Stimulated activated CD8-positive, alpha-beta memory T cell treated with anti-CD3 and anti-CD28 coated beads, Interleukin-15, amount 100 ng/mL, for 1 hour (primary cell): ENCODE measurements at places on chromosomes 7 and 10.

GRCh38 chr7:157928808-157929425 is 592.1 kb downstream of the DNAJB6 start:
- no peak for DNase-seq

GRCh38 chr7:151550656-151551286 is 31.1 kb upstream of the RHEB start:
- no peak for DNase-seq

DNA sequence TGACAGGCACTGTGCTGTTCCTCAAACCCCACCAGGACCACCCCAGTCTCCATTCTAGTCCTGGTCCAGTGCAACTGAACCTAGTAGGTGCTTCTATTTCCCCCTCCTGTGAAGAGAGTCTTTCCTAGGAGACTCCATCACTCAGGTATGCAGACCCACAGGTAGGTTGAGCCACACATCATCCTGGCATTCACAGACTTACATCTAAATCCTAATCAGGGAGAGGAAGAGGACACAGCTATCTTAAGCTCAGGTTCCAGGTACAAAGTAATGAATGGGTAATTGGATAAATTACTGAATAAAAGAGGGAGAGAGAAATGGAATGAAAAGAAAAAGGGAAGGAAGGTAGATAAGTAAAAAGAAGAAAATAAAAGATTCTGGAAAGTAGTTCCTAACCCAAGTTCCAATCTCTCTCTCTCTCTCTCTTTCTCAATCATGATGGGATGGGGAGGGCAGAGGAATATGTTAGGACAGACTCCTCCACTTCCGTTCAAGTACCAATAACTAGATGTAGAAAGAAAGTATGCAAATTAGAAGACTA is 139.8 kb upstream of the NAMPT start:
- DNase-seq: no peak

- no peak for DNase-seq
Measured at GRCh38 chr10:1160561-1161314, 104.6 kb downstream of the WDR37 start.

- DNase-seq: no peak
Measured at GRCh38 chr7:100890653-100891567, 1.4 kb upstream of the UFSP1 start.

DNA sequence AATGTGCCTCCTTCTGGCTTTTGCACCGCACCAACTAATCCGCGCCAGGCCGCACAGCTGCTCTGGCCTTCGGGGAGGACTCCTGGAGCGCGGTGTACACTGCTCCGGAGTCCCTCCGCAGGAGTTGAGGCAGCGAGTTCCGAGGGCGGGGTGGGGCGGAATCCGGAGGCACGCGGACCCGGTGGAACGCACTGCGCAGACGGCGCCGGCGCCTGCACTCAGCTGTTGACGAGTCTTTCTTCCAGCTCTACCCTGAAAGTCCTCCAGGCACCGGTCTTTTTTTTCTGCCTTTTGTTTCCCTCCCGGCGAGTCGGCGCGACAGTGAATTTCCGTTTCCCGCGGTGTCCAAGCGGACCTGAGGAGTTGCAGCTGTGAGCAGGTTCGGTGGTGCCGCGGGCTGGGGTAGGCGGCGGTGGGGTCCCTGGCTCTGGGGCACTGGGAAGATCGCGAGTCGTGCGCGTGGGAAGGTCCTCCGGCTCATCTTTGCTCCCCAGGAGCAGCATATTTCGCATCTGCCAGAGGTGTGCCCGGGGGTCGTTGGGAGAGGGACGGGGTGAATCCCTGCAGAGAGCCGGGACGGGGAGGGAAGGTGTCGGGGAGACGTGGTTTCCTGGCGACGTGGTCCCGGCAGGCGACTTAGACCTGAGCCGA is 44.1 kb downstream of the SFTPD start:
- DNase-seq: no peak

GRCh38 chr7:117229350-117229749 is 93.5 kb downstream of the WNT2 start:
- no peak for DNase-seq

DNA sequence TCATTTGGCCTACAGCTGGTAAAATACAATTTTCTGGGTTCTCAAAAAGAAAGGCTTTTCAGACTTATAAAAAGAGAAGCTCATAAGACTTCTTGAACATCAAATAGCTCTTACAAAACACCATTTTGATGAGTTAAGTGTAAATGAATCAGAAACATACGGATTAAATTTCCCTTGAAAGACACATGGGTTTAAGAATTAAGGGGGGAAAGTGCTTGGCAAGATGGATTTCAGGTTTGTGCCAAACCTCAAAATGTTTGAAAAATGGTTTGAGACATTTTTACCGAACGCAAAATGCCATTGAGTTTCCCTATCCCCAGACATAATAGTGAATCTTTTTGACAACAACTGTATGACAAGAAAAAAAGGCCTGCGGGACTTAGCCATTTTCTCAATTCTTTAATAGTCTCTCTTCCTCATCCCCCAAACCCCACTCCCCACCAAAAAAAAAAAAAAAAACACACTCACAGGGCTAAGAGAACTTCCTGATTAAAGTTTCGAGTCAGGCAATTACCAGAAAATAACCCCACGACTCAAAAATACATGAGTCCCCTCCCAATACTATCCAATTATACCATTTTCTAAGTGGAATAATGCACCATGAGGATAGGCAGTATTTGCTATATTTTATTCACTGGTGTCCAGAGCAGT is 260.1 kb downstream of the TRIL start:
- DNase-seq: no peak

- DNase-seq: no peak
Measured at GRCh38 chr7:132471515-132471914, 104.8 kb downstream of the PLXNA4 start.

DNA sequence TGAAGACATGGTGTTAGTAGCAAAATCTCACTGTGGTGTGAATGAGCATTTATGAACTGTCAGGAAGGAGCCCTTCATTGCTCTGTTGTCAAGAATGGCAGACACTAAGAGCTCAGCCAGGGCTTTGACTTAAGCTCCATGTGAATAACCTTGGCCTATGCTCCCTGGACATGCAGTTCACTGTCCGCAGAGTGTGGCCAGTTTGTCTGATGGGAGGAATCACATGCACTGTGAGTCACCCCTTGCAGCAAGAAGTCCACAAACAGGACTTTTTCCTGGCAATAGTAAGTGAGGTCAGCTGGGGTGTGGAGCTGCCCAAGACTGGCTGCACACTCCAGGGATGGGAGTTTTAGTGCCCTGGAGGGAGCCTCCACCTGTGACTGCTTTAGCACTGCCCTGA is 49.5 kb downstream of the ZNF37A start:
- DNase-seq: no peak

- no peak for DNase-seq
Measured at GRCh38 chr10:12531305-12532220, 182.2 kb downstream of the CAMK1D start.

DNA sequence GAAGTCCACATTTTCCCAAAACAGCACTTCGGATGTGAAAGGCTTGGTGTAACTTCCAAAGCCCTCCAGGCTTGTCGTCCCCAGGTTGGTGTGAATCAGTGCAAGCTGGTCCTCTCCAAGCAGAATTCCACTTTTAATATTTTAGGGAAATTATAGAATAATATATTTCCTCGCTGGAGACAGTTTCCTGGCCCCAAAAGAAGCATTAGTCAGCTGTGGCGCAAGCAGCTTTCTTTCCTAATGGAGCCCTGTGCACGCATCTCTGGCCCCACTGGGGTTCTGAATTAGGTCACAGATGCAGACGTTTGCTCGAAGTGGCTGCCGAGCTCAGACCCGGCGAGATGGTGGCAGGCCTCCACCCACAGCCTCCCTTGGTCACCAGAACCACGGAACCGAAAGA is 33.3 kb upstream of the MNX1 start:
- DNase-seq: no peak

GRCh38 chr7:148567524-148567923 is 23.0 kb upstream of the C7orf33 start:
- no peak for DNase-seq

DNA sequence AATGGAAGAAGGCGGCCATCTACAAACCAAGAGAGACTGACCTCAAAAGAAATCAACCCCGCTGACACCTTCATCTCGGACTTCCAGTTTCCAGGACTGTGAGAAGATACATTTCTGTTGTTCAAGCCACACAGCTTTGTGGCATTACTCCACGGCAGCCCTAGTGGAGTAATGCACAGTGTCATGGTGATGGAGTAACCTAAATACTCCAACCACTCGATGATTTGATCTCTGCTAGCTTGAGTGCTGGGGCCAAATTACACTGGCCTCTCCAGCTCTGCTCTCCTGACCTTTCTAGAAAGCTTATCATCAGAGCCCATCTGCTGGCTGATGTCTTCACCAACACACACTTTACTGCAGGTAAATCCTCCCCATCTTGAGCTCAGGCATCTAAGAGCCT is 52.2 kb downstream of the GALNT17 start:
- no peak for DNase-seq

- no peak for DNase-seq
Measured at GRCh38 chr10:44393051-44393630, 8.2 kb upstream of the CXCL12 start.

- no peak for DNase-seq
Measured at GRCh38 chr10:22476601-22477321, 131.5 kb downstream of the SPAG6 start.

DNA sequence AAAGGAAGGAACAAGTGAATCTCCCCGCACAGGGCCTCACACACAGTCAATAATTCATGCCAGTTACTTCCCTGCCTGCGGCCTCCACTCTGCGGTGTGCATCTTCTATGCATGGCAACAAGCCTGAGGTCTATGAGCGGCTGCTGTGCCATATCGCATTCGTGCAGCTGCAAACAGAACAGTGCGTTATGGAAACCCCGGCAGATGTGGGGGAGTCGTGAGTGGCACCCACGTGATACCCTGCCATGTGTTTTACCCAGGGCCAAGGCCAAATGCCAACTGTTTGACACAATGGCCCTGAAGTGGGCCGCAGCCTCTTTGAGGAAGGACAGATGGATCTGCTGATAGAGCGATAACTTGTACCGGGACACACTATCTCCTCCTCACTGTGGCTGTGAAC is 13.4 kb downstream of the TNS3 start:
- no peak for DNase-seq

- DNase-seq: no peak
Measured at GRCh38 chr7:6360841-6361240, 86.9 kb downstream of the DAGLB start.

DNA sequence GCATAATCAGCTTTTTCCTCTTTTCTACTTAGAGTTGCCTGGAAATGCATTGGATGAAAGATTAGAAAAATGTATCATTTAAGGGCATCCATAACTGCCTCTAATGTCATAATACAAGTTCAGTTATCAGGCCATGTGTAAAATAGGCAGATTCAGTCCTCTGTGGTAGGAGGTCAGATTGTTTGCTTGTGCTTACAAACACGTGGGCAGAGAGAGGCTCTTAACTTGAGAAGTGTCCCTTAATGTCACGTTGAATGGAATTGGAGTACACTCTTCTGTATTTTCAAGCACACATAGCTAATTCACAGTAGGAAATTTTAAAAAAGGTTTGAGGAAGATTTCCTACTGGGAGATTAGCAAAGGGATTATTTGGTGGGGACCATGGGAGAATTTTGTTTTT is 359.8 kb upstream of the MTPN start:
- no peak for DNase-seq

- DNase-seq: no peak
Measured at GRCh38 chr7:100949933-100950443, 654 bp downstream of the MUC3A start.

GRCh38 chr7:7817748-7818147 is 99.3 kb upstream of the RPA3 start:
- DNase-seq: no peak

- DNase-seq: no peak
Measured at GRCh38 chr7:17123020-17123419, 175.4 kb upstream of the AHR start.

DNA sequence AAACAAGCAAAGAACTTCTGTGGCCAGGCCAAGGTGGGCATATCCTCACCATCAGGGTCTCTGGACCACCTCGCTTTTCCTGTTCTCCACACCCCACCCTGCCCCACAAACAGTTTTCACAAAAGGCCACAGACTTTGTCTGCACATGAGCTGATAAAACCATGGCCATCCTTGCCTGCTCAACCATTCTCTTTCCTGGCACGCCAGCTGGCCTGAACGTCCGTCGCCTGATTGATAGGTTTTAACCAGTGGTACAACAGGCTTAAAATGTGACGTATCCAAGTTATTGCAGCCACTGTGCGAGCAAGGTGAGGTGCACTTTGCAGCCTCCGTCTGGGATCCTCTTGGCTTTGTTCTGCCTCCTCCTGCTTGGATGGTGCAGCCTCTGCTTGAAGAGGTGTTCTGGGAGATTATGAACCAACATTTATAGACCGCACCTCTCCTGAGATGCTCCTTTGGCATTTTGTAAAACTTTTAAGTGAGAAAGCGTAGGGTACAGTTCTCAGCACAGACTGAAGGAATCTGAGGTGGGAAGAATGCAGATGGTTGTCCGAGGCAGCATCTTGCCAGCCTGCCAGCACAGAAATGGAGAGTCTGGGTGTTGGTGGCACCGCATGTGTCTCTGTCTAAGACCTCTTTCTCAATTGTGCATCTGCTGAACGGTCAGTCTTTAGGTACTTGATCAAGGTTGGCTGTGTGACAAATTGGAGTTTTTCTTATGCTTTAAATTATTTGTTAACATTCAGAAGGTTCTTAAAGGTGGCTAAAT is 288.3 kb downstream of the CELF2 start:
- no peak for DNase-seq

GRCh38 chr7:80637911-80638765 is at the start of gene CD36:
Gene CD36, plus strand, starts transcription at chr7:80638642. Its CDS starts 8,099 bp downstream, at chr7:80646741.
- DNase-seq: no peak
